ENCODE measurements at places on chromosomes 6 and 20.

DNA sequence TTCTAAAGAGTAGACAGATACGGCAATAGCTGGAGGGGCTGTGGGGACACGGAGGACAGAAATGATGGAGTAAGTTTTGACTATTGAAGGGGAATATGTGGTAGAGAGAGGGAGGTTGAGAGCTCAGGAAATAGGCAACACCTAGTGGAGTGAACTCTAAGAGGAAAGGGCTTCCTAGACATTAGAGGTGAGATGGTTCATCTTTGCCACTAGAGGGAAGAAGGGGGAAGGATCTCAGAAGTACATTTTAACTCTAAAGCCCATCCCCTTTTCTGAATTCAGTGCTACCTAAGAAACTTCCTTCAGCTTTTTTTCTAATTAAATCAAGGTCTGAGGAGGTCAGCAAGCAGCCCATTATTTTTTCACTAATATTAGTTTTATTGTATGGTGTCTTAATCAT lies 689.4 kb upstream of the MAP3K7 start:
- no peak for DNase-seq

DNA sequence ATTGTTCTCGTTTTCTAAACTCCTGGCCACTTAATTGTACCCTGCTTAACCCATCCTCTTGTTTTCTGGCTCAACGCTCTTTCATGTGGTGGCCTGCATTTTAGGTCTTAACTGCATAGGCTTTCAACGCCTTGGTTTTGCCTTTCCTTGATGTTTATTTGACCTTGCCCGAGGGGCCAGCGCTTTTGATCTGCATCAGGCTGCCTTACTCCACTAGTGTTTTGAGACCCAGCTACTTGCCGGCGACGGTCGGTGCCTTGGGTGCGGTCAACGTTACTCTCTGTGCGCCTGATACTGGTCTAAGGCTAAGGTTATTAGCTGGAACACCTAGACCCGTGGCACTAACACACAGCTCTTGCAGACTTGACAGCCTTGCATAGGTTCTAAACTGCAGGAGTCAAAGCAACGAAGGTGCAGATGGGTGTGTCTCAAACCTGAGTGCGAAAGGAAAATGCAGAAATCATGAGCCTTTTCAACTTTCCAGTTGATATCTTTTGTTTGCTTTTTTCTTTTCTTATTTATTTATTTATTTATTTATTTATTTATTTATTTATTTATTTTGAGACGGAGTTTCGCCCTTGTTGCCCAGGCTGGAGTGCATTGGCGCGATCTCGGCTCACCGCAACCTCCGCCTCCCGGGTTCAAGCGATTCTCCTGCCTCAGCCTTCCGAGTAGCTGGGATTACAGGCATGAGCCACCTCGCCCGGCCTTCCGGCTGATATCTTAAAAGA lies 138.8 kb downstream of the HFE start:
- no peak for DNase-seq

GRCh38 chr6:160137989-160138835 lies 16.6 kb downstream of the SLC22A1 start:
- peak; percentile 8 for DNase-seq

- no peak for DNase-seq
These were observed 31.6 kb upstream of the LAMA4 start for GRCh38 chr6:112286010-112286409.

- DNase-seq: no peak
These were observed 17.3 kb downstream of the STX7 start for GRCh38 chr6:132495604-132496079.

DNA sequence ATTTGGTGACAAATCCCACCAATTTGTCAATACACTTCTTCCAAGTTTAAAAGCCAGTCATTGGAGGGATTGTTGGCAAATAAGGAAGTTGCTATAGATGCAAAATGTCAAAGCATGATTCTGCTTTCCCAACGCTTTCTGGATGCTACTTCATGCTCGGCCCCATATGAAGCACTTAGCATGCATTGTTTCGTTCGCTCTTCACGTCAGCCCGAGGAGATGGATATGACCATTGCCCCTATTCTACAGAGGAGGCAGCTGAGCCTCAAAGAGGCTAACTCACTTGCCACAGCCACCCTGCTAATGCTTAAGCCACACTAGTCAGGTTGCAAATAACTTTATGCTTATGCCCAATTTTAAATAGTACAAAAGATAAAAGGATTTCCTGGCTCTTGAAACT lies 2.8 kb upstream of the NXT1 start:
- no peak for DNase-seq

DNA sequence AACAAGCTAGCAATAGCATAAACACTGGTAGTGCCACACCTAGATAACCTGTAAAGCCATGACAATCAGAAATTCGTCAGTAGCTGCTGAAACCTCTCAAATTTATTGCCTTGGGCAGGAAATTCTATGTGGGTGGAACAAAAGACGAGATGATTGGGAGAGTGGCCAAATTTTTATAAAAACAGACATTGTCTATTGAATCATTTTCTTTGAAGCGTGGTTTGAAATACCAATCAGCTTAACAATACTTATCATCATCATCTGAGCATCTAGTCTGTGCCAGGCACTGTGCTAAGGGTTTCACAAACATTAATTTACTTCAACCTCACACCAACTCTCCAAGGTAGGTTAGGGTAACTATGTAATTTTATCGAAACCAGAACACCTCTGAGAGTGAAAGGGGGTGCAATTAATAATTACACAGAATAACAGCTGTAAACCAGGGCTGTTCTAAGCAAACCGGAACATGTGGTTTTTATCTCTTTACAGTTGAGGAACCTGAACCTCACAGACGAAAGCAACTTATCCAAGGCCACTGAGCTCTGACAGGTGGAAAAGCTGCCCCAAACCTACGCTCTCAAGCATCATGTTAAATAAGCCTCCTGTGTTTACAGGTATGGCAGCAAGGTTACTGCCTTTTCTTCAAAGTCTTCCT lies 43.4 kb downstream of the NHSL1 start:
- no peak for DNase-seq

DNA sequence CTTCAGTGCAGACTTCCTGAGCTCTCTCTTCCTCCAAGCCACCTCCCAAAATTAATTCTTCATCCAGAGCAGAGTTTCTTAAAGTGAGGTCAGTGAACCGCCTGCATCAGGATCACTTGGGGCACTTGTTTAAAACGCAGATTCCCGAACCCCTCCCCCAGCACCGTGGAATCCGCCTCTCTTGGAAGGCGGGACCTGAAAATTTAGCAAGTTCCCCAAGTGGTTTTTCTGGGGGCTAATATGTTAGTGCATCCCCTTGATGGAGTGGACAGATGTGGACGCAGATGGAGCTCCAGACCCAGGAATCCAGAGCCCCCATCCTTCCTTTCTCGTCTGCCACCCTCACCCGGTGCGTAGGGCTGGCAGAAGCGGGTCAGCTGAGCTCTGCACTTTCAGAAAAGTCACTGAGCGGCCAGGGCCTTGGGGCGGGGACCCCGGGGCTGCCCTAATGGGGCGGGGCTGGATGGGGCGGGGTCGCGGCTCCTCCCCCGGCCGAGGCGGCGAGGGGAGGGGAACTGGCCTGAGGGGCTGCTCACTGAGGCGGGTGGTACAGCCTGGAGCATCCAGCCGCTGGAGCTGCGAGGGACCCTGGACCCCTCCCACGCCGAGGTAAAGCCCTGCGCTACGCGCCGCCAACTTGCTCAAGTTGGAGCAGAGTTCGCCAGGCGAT lies at the start of the genes DEFB124 and REM1:
Gene DEFB124 (minus strand): TSS at position 370 of the 670 bp plus-strand sequence. CDS start 2,114 bp downstream, outside the sequence.
Gene REM1 (plus strand): TSS at position 531 of the 670 bp plus-strand sequence. CDS start 1,158 bp downstream, outside the sequence.
- no peak for DNase-seq

DNA sequence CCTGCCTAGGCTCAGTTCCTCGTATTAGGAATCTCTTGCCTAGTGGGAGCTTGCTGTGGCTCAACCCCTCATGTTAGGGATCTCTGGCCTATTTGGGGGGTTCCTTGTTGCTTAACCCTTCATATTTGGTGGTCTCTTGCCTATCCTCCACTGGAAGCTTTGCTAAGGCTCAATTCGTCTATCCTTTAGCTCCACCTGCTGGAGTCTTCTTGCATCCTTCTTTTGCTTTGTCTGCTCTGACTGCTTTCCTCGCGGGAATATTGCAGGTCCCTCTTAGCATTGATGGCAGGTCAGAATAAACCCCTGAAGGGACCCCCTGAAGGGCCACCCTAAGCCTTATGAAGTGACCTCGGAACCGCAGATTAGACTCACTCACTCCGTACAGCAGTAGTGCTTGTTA lies 203.0 kb upstream of the TBX18 start:
- DNase-seq: no peak

GRCh38 chr6:29251736-29252135 lies 49.8 kb upstream of the OR14J1 start:
- no peak for DNase-seq

DNA sequence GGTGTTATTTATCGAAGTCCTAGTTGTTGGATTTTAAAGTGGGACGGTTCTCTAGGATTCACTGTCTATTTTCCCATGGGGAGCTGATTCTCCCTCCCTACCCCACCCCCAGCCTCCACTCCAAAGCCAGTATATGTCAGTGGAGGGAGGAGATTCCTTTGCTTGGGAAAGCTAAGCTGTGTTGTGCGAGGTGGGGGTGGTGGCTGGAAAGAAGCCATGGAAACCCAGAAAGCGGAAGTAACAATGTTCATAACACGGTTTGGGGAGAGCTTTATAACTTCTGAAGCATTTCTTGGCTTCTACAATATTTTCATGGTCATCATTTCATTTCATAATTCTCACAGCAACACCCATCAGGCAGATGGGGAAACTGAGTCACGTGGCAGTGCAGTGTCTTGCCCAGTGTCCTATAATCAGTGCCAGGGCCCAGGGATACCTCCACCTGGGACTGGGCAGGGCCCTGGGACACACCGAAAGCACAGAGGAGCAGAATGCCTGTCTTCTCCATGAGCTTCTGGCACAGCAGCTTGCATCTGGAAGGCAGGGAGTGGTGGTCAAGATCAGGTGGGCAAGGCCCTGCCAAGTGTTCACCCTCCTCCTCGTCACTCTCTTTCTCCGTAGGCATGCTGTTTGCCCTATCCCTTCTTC lies 4.5 kb downstream of the SUN5 start:
- DNase-seq: no peak

GRCh38 chr6:73704798-73705197 lies 8.8 kb downstream of the CD109 start:
- DNase-seq: no peak

GRCh38 chr6:29504961-29505360 lies 17.2 kb upstream of the MAS1L start:
- DNase-seq: no peak

DNA sequence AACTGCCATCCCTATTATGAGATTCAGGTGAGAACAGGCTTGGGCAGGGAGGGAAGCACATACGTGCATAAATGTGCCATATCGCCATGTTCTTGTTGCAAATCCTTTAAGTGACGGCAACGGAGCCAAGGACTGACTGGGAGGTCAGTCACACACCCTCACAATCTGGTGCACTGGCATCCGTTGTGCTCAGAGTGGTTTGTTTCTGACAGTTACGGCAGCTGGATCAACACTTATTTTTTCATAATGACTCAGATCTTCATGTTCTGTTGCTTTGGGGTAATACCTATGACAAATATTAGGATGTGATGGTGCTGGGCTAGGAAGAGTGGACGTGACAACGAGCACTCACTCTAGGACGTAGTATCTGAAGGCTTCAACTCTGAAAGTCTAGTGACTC lies 56.2 kb upstream of the PREP start:
- no peak for DNase-seq

GRCh38 chr6:106710580-106710979 lies 81.2 kb downstream of the QRSL1 start:
- DNase-seq: no peak

GRCh38 chr6:159190460-159190859 lies 21.3 kb downstream of the FNDC1 start:
- no peak for DNase-seq

DNA sequence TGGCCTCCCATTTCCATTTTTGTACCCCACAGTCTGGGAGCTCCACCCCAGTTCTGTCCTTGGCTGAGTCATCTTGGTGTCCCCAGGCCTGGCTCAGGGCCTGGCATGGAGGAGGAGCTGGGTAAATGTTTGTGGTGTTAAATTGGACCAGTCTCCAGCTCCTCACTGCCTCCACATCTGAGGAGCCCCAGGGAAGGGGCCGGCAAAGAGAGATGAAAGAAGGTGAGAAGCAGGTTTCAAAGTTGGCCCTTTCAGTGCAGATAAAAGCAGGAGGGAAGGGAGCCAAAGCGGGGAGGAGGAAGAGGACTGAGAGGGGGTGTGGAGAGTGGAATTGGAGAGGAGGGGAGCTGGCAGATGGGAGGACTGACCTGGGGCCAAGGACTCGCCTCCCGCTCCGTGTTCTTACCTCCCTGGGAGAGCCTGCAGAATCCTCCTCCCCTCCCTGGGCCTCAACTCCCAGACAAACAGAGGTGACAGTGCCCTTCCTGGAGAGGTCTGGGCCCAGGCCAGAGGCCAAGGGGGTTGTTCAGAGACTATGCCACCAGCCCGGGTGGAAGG lies 89.0 kb downstream of the CD40 start:
- no peak for DNase-seq

DNA sequence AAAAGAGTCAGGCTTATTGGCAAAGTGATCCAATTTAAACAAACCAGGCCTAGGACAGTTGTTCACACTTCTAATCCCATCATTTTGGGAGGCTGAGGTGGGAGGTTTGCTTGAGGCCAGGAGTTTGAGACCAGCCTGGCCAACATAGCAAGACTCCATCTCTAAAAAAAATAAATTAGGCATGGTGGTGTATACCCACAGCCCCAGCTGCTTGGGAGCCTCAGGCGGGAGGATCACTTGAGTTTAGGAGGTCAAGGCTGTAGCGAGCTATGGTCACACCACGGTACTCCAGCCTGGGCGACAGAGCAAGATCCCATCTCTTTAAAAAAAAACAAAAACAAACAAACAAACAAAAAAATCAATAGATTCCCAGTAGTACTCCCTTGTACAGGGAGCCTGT lies 86.8 kb downstream of the SASH1 start:
- DNase-seq: no peak

- DNase-seq: no peak
These were observed 30.6 kb upstream of the LMBRD1 start for GRCh38 chr6:69827276-69827893.

GRCh38 chr6:154440422-154441043 lies 70.0 kb downstream of the CNKSR3 start:
- no peak for DNase-seq

GRCh38 chr20:54291339-54292010 lies 83.6 kb downstream of the PFDN4 start:
- DNase-seq: no peak

DNA sequence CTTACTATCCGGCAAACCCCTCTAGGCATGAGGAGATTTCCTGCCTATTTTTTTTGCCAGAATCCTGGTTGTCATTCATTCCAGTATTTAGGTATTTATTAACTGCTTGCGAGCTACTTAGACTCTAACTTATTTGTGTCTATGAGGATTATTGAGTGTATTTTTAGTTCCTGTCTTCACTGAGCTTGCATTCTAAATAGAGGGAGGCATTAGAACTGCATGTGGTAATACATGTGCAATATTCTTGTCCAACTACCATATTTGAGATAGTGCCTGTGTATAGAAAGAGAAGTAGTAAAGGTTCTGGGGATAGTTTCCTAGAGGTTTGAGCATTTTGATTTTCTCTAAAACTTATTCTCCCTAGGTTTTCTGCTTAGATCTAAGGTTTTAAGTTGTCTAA lies 308.9 kb downstream of the EYA4 start:
- DNase-seq: no peak

All from SK-N-MC (cell line).